Neural crest cell (in vitro differentiated cells): ENCODE measurements at places on chromosomes 1 and 21. TPM values are rescaled to one million over a fixed set of nuclear protein-coding genes. Genes with fewer than 3 reads are reported as not detected.

DNA sequence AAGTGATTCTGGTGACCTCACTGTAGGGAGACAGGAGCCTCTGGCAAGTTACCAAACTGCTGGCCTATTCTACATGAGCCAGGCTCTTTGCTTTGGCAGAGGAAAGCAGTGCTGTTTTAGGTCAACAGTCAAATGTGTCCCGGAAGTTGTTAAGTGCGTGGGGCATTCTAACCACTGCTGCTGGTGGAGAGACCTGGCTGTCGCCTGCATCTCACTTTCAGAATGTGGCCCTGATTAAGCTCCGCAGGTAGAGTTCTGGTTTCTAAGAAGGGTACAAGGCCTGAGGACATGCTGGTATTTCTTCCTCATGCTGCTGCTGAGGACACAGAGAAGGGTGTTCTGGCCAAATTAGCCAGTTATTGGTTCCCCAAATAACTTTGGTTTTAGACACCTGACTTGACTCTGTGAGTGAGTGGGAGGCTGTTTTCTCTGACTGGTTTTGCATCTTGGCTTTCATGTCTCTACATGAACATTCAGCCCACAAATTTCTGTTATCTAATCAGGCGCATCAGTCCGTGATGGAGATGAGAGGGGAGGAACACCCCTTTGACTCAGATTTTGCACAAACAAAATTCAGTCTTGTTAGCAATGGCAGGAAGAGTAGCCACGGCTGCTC, 120.8 kb downstream of the LMO4 start:
- no peak for DNase-seq

DNA sequence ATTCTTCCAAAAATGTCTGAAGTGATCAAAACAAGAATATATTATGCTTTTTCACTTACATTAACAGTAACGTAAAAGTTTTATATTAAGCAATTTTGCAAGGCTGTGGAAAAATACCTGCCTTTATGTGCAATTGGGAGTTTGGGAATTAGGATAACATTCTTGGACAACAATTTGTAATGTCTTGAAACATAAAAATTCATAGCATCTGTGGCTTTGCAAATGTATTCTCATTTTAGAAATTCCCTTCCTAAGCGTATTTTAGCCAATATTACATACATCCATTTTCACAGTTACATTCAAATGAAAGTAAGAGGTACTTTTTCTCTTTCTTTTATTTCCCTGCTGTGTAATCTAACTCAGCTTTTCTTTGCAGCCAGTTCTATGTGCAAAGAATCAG, 13.4 kb upstream of the CFH start:
- DNase-seq, result no peak

DNA sequence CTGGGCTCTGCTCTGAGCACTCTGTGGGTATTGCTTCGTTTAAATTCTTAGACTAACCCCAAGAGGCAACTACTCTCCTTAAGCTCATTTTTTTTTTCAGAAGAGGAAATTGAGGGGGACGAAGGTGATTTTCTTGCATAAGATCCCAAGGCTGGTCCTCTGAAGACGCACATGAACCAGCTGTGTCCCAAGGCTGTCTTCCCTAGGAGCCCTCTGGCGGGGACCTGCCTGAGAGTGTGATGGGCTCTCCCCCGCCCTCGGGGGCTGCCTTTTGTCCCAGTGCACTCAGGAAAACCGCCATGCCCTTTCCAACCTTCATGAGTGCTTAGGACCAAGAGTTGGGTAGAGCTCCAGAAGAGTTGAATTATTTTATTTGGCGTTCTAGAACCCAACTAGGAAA, 21.7 kb downstream of the UMODL1 start:
- DNase-seq, result no peak

DNA sequence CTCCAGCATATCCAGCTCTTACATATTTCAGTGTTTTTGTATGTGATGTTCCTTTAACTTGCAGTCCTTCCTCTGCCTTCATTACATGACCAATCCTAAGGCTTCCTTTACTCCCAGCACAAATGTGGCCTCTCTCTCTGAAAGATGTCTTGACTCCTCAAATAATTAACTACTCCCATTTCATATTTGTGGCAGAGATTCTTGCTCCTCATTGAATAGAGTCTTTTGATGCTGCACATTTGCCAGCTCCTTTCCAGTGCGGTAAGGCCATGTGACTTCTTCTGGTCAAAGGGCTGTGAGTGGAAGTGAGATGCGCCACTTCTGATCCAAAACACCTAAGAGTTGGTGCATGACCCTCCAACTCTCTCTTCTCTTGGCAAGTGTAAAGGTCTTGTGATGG, 19.1 kb upstream of the LAMC1 start:
- DNase-seq, result no peak

DNA sequence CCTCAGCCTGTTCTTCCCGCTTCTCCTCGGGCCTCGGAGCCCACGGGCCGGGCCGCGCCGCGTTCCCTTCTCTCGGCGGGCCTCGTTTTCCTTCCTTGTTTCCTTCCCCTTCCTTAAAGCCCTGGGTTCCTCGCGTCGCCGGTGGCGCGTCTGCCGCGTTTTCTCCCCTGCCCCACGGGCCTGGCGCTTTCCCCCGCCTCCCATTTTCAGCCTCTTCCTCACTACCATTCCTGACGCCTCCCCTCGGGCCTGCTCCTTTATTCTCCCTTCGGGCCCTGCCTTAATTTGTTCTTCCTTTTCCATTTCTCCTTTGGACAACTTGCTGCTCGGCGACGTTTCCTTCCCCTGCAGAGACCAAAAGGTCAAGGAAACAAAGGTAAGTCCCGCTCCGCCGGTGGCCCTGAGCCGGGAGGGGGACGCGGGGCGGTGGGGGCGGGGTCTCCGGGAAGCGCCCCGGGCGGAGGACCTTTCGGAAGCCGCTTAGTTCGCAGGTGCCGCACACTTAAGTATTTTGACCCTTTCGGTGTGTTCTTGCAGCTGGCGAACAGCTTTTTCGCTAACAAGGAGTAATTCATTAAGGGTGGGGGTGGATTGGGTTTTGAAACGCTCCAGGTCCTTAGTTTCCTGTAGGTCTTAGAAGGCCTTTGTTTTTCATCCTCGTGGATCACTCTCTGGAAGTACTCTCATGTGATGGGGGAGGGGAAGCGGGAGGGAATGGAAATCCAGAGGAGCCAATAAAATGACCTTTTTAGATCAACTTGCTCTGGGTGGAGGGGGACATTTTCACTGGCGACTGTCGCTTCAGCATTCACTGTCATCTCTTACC, 780 bp downstream of the YTHDF2 start:
- DNase-seq, result peak; percentile 55

GRCh38 chr1:3653286-3653618, 936 bp downstream of the TP73 start:
- DNase-seq, result no peak

The ANKRD45 gene
- 2.7 and 3.2 TPM in 2 replicates for total RNA-seq

The OR2G6 gene
- not detected in 2 replicates for total RNA-seq

DNA sequence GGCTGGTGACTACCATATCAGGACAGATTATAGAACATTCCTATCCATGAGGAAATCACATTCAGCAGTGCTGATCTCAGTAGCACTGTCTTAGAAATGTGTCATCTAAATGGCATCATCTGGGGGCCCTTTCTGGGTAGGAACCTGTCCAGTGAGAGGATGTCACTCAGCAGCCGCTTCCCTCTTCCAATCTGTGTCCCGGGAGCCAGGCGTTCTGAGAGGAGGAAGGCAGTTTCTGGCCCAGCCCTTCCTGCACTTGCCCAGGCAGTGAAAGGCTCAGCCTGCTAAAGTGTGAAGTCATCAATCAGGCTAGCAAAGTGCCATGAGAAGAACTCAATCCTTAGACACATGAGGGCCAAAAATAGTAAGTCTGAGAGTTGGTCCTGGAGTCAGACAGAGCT, 25.6 kb downstream of the RAB4A start:
- no peak for DNase-seq

- DNase-seq, result no peak
Measured at GRCh38 chr1:40432644-40433390, 17.5 kb upstream of the ZFP69B start.

The DMRTA2 gene
- 0.18 TPM in 1 of 2 replicates, not detected in the other for total RNA-seq

The RAP1GAP gene
- total RNA-seq, result 5.3 and 7.4 TPM in 2 replicates

- no peak for DNase-seq
Measured at GRCh38 chr21:42722153-42722552, 68.7 kb downstream of the PDE9A start.

GRCh38 chr1:160374306-160375110, 7.6 kb downstream of the NHLH1 start:
- DNase-seq, result no peak

GRCh38 chr1:61270761-61271411, 188.5 kb downstream of the NFIA start:
- no peak for DNase-seq

- no peak for DNase-seq
Measured at GRCh38 chr1:18730321-18730720, 99.7 kb downstream of the PAX7 start.

The IGSF8 gene
- 27.5 and 28.4 TPM in 2 replicates for total RNA-seq

GRCh38 chr1:19210772-19211549, 895 bp upstream of the UBR4 start:
- DNase-seq, result no peak

DNA sequence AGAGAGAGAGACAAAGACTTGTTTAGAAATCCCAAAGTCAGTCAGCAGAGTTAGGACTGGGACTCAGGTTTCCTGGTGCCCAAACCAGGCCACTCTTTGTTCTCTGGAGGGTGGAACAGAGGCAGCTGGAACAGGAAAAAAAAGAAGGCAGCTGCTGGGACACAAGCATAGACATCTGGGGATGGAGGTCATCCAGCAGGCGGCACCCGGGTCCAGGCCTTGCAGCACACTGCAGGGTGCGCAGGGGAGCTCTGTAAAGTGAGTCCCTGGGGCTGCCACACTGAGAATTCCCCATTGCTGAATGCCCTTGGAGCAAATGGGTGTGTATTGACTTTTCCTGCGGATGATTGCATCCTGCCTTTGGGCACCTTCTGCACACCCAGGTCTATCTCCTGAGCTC, 222.9 kb upstream of the CSF3R start:
- no peak for DNase-seq

DNA sequence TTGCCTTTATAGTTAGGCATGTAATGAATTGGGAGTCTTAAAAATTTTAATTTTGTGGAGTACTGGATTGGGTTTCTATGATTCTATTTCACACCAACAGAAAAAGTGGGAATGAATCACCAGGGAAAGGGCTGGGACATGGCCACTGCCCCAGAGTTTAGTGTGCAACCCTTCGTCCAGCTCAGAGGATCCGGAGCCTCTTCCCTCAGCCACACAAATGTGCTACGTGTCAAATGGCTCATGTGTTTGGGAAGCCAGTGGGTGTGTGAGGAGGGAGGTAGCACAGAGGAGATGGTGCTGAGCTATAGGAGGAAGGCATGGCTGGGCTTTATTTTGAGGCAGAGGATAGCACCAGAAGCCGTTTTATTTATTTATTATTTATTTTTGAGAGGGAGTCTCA, 247.3 kb downstream of the SIPA1L2 start:
- DNase-seq, result no peak

- DNase-seq, result peak; percentile 26
Measured at GRCh38 chr1:3248155-3249141, 179.4 kb downstream of the PRDM16 start.

- no peak for DNase-seq
Measured at GRCh38 chr1:38381256-38381655, 334.7 kb upstream of the POU3F1 start.

DNA sequence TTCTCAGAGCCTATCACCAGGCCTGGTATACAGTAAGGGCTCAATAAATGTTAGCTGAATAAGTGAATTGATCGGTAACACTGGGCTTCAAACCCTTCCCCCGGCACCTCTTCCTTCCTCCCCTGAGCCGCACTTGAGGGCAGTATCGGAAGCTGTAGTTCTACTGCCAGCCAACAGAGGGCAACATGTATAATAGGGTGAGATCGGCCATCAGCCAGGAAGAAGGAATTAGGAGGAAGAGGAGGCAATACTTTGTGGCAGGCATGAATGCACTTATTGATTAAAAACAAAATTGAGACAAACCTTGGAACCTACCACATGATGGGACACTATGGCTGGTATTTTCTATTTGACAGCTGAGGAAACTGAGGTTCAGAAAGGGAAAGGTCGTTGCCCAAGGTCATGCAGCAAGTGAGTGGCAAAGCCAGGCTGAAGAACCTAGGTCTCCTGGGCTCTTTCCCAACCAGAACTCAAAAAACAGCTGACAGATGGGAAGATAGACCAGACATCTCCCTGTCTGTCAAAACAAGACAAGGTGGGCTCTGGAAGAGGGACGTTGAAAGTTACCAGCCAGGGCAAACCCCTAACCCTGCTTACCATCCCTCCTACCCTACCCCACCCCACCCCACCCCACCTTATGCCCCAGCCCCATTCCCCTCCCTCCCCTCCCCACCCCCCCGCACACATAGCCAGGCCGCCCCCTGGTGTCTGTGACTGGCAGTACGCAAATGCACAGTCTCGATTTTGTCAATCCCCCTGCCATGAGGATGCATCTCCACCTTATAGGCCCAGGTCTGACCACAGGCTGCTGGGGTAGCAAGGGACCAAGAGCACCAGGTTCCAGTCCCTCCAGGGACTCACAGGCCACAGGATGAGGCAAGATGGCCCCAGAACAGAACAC, 107.3 kb upstream of the RUNX3 start:
- peak; percentile 47 for DNase-seq

GRCh38 chr1:162389021-162389818, 7.7 kb downstream of the C1orf226 start:
- no peak for DNase-seq

The FNBP1L gene
- total RNA-seq, result 60.9 and 63.5 TPM in 2 replicates

GRCh38 chr1:244097523-244098405, 46.7 kb downstream of the ZBTB18 start:
- no peak for DNase-seq

The TNFRSF9 gene
- total RNA-seq, result 0.23 and 0.28 TPM in 2 replicates

DNA sequence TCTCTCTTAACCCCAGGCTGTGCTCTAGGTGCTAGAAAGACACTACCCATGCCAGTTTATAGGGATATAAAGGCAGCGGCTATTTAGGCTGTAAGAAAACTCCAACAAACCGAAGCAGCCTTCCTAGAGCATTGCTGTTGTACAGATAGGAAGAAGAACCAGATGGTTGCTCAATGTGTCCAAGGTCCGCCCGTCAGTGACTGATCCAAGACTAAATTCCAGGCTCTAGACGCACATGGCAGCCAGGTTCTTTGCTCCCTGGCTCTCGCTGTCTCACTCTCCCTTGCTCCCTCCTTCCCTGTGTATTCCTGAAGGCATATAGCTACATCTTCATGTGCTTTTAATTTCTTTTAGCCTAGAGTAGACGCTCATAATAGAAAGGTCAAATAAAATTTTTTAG, 303.4 kb downstream of the KIF26B start:
- no peak for DNase-seq

GRCh38 chr1:209584231-209584672, 738 bp downstream of the CAMK1G start:
- no peak for DNase-seq

- no peak for DNase-seq
Measured at GRCh38 chr1:104019675-104020049, 270.0 kb downstream of the AMY1C start.
